Subcutaneous preadipocyte (primary cell): ENCODE measurements at places on chromosomes 12 and 14. TPM values are rescaled to one million over a fixed set of nuclear protein-coding genes. Genes with fewer than 3 reads are reported as not detected.

The VDR gene
- total RNA-seq: 9.2 and 10.7 TPM in 2 replicates

The KRT78 gene
- not detected in 2 replicates for total RNA-seq

The FGF6 gene
- total RNA-seq: not detected in 2 replicates

The HVCN1 gene
- 0.98 and 1.5 TPM in 2 replicates for total RNA-seq

The CCDC196 gene
- not detected in 2 replicates for total RNA-seq

The OXA1L gene
- total RNA-seq: 63.3 and 71.7 TPM in 2 replicates

The OR9K2 gene
- not detected in 2 replicates for total RNA-seq

The P2RX2 gene
- not detected in 2 replicates for total RNA-seq

The TAS2R9 gene
- 0.20 TPM in 1 of 2 replicates, not detected in the other for total RNA-seq

The KLRK1 gene
- total RNA-seq: not detected in 2 replicates

The ARF6 gene
- 55.1 and 85.2 TPM in 2 replicates for total RNA-seq

The HOXC12 gene
- not detected in 2 replicates for total RNA-seq

The STK38L gene
- 10.7 and 10.8 TPM in 2 replicates for total RNA-seq

The TDRD9 gene
- 0.39 and 0.73 TPM in 2 replicates for total RNA-seq

The KRT73 gene
- not detected in 2 replicates for total RNA-seq

The NEMF gene
- total RNA-seq: 55.1 and 56.6 TPM in 2 replicates

The CCND2 gene
- total RNA-seq: 50.0 and 77.9 TPM in 2 replicates

The CCDC197 gene
- total RNA-seq: not detected in 2 replicates
